Endothelial cell of umbilical vein (primary cell): ENCODE measurements at places on chromosomes 3 and 15. TPM values are rescaled to one million over a fixed set of nuclear protein-coding genes. Genes with fewer than 3 reads are reported as not detected.

DNA sequence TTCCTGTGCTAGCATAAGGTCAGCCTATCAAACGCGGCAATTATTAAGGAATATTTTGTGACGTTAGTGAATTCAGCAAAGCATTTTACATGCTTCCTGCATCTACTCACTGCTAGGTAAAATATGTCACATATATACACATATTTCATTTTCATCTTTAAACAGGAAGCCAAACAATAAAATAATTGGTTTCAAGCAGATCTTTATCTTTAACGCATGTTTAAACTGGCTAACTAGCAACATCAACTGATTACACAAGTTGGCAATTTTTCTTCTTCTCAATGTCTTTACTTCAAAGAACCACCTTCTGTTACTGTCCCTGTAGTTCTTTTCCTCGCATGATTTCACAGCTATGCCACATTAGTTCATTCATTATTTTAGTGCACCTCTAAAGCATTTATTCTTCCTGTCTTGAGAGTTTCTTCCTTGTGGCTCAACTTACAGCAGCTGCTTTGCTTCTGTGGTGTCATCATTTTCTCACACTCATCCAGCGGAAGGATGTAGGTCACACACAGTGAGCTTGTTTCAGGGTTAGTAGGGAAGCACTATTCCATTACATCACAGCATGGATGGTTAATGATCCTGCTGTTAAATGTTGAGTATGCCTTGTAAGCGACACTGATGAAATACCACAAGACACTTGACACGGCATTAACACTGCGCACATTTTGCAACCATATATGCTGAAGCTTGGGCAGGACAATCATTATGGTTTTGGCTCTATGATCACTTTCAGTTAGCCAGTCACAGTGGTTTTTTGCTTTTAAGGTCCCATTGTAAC lies 2.3 kb upstream of the BCHE start:
- no peak for DNase-seq

- no peak for DNase-seq
Measured at GRCh38 chr15:36693644-36694043, 114.2 kb downstream of the CDIN1 start.

GRCh38 chr3:3618623-3619022 lies 180.6 kb upstream of the LRRN1 start:
- DNase-seq: no peak

The CHST14 gene
- 45.9 and 49.2 TPM in 2 replicates for total RNA-seq

DNA sequence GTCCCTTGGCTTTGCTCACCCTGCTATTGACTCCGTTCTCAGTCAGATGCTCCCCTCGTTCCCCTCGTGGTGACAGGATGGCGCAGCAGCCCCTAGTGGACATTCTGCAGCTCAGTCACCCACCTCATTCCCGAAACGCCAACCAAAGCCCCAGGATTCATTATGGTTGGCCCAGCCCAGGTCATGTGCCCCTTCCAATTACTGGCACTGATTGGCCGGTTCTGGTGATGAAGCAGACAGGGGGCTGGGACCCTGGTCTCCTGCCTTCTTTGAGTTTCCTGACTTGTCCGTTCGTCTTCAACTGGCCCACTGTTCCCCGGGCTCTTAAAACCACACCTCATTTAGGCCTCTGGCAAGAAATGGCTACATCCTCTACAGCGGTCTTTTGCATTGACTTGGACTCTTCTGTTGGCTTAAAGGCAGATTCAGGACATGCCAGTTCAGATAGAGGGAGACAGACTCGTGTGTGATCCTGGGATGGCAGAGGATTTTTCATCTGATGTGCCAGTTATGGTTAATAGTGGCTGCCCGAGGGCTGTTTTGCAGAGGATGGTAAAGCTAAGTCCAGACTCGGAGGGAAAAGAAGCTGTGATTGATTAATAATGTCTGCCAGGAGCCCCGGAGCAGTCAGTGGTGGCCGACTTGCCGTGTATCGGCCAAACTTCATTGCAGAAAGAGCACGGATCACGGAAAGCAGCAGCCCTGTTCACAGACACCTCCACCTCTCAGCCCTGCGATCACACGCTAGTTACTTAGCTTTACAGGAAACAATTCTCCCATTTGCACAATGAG lies 37.8 kb downstream of the LSM3 start:
- DNase-seq: peak; percentile 83

The SI gene
- total RNA-seq: not detected in 2 replicates

- no peak for DNase-seq
Measured at GRCh38 chr15:54364961-54365360, 386.7 kb downstream of the UNC13C start.
